ENCODE measurements at places on chromosomes 2 and 18.

- DNase-seq: no peak
These were observed 109.2 kb downstream of the VIT start for GRCh38 chr2:36805635-36806224.

DNA sequence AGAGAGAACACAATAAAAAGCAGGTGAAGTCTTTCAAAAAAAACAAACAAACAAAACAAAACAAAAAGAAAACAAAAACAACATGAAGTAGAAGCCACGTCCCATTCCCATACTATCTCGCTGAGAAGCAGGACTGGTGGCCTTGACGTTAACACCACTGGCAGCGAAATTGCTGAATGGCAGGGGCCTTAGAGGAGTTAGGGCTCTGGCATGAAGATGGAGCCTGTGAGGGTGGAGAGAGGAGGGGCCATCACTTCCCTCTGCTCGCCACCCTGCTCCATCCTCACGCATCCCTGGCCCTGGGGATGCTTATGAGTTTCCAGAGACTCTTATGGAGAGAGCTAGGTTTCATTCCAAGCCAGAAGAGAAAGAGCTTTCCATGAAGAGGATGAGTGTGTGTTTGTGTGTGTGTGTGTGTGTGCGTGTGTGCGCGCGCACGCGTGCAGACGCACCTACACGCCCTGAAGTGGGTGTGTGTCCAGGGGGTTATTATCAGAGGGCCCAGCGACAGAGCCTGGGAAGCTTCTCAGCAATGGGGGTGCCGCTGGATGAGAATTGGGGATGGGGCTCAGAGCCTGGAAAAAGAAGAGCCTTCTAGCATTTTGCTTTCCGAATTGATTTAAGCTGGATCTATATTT is 20.4 kb upstream of the IMPA2 start:
- DNase-seq: no peak

DNA sequence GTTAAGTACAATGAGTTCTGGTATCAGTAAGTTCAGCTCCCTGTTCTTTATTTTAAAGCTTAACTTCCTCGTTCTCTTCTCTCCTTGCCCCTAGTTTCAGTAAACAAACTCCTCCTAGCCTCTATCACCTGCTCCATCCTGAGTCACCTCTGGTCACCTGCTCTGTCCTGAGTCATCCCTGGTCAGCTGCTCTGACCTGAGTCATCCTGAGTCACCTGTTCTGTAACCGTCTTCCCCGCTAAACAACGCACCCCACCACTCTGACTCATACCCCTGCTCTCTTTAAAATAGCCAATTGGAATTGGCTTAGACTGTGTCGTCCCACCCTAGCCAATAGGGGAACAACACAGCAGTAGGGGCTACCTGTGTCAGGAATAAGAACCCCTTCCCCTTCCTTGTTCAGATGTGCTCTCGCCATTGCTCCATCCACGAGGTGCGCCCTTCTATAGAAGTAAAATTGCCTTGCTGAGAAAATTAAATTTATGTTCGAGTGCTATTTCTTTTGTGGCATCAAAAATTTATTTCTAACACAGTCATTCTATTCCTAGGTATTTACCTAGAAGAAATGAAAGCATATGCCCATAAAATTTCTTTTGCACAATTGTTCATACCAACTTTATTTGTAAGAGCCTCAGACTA is 24.9 kb upstream of the RMND5A start:
- no peak for DNase-seq

DNA sequence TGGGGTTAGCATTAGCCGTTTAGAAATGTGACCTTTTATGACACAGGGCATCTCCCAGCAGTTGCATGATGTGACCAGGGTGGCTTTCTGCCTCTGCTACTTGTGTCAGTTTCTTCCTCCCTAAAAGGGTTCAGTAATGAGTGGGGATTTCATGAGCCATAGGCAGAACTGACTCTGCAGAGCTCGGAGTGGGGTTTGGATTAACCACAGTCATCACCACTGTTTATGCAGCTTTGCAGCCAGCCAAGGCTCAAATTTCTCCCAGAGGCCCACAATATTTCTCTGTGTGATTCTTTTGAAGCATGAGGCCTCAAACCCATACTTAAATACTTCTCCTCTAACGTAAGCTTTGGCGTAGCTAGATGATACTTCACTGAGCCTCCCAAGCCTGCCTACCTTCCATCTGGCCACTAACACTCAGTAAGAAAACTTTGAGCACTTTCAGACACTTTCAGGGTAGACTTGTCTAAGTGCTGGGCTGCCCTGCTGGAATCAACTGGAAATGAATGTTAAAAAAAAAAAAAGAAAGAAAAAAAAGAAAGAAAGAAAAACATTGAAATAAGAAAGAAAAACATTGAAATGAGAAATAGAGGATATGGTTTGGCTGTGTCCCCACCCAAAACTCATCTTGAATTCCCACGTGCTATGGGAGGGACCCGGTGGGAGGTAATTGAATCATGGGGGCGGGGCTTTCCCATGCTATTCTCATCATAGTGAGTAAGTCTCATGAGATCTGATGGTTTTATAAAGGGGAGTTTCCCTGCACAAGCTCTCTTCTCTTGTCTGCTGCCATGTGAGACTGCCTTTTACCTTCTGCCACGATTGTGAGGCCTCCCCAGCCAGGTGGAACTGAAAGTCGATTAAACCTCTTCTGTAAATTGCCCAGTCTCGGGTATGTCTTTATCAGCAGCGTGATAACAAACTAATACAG is 11.5 kb upstream of the LAPTM4A start:
- no peak for DNase-seq

DNA sequence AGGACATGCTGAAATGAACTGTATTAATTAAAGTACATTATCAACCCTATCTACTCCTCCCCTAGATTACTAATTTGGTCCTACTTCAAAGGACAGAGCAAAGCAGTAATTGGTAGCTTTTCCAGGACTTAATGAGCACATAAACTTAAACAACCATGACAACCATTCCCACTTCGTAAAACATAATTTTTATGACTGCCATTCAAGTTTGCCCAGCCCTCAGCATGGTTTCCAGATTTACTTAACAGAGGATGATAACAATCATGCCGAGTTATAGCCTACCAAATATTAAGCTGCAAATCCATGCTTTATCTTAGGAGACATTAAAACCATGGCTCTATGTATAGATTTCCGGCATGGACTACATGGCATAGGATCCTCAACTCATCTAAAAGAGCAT is 401.1 kb upstream of the CHAC2 start:
- DNase-seq: no peak

DNA sequence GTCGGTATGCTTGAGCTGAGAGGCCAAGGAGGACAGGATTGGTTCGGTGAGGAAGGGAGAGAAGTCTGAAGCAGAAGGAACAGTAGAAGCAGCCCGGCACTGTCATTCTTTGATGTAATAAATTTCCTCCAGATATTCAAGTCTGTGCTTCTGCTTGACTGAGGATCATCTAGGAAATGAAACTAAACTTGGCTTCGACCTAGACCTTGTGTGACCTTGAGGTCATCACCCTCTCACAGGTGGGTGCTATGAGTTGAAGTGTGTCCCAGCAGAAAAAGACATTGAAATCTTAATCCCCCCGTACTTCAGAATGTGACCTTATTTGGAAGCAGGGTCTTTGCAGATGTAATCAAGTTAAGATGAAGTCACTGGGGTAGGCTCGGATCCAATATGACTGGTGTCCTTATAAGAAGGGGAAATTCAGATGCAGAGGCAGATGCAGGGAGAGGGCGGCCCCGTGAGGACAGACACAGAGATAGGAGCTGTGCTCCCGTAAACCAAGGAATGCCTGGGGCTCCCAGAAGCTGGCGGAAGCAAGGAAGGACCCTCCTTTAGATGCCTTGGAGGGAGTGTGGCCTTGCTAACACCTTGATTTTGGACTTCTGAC is 49.0 kb downstream of the PRKCE start:
- DNase-seq: no peak

DNA sequence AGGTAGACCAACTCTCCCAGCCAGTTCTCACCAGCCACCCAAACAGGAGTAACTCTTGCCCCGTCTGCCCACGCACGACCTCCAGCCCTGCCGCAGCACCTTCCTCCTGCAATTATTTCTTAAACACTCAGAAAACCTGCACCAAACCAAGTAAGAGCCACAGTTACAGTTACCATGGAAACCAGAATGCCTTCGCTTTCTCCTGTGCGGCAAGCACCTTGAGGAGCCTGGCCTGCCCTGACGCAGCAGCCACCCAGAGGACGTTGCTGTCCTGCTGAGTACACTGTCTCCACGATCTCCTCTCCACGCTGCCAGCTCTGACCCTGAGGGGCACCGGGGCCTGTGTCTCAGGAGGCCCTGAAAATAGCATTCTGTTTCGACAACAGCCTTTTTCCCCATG is 94.3 kb upstream of the SMIM21 start:
- no peak for DNase-seq

DNA sequence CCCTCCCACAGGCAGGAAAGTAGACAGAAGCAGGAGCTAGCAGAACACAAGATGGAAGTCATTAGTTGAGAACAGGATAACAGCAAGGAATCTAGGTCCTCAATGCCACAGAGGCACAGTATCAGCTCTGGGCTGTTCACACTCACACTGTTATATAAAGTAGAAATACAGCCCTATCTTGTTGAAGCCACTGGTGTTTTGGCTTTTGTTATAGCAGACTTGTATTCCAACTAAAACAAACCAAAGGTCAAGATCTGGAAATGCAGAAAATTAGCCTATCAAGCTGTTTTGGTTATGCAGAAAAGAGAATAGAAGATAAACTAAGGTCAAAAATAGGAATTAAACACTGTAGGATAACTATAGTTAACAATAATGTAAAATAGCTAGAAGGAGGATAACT is 37.5 kb upstream of the L3MBTL4 start:
- DNase-seq: no peak

DNA sequence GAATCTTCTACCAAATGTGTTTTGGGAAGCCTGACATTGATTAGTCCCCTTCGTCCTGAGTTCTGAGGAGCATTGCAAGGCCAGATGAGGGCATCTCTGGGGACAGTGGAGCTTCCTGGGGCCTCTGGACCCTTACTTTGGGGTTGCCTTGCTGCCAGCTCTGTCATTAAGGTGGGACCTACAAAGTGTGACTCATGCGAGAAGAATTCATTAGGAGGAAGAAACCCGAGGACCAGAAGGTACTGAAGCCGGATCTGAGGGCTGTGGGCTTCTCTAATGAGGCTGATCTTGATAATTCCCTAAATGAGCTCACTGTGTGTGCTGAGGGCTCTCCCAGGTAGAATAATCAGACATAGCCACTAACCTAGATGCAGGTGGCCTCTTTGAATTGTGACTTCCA is 695 bp upstream of the SCYGR2 start:
- DNase-seq: no peak

DNA sequence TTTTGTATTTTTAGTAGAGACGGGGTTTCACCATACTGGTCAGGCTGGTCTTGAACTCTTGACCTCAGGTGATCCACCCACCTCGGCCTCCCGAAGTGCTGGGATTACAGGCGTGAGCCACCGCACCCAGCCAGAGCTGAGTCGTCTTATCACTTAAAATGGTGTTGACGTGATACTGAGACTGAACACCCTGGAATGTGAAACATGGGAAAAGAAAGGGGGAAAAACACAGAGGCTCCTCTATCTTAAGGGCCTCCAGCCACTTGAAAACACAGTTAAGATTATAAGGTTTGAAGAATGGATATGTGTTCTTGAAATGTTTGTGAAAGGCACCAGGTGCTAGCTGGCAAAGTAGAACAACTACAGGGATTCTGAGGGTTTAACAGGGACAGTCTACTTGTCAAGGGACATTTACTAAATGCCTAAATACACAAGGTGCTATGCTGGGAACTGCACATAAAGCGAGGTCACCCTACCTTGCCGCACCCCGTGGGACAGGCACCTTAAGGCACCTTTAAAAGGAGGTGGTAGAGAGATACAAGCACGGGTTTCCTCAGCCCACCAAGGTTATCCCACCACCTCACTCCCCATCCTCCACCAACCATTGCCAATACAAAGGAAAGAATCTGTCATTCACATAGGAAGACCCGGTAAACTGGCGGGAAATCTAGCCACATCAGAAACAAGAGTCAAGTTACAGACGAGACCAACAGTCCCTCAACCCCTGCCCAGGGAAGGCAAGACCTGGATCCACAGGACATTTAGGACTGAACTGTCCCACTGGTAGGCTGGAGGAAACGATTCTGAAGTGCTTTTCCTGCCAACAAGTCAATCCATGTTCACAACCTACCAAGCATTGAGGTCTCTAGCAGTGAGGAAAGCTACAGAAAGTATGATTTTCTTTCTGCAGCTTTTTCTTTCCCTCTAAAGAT is 43.4 kb downstream of the STK39 start:
- DNase-seq: no peak

DNA sequence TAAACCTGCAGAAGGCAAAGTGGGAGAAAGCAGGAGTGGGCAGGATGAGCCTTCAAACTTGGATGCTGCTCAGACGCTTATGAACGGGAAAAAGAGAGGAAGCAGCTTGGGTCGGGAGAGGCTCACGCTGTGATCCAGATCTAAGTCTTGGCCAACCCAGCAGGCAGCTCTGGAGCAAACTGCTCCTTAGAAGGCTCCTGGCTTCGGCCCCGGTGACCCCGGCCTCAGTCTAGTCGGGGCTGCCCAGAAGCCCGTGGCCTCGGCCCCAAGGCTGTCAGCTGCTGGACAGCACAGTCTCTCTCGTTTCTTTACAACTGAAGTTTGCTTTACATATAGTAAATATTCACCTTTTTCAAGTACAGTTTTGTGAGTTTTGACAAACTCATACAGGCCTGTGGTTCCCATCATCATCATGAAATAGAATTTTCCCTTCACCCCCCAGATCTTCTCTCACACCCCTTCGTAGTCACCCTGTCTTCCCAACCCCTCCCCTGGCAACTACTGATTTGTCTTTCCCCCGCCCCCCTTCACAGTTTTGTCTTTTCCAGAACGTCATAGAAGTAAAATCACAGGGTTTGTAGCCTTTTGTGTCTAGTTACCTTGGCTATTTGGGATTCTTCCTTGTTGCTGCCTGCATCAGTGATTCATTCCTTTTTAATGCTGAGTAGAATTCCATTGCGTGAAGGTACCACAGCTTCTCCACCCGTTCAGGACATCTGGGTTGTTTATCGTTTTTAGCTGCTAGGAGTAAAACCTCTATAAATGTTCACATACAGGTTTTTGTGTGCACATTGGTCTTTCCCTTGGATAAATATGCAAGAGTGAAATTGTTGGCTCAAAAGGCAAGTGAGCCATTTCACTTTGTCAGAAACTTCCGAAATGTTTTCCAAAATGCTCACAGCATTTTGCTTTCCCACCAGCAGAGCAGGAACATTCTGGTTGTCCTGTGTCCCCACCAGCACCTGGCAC is 35.1 kb downstream of the MYO7B start:
- DNase-seq: no peak

Measured in DMS79 treated with DMSO at 0.1 percent for 48 hours (cell line).